MM.1S (cell line): ENCODE measurements at places on chromosomes 7 and 10.
A peak's percentile ranks its signal among the peaks of the same experiment; 100 is the strongest.

- H3K36me3 ChIP-seq, result no peaks in the 10 kb centered on the region
- H3K4me3 ChIP-seq, result no peak overlapping the region
- no peak for DNase-seq
- H3K27ac ChIP-seq, result no peak overlapping the region
- peaks cover 17% of the 10 kb centered on the region for H3K4me1 ChIP-seq
- H3K27me3 ChIP-seq, result no peaks in the 10 kb centered on the region
Observed at GRCh38 chr7:159040146-159040545, 104.5 kb downstream of the VIPR2 start.

DNA sequence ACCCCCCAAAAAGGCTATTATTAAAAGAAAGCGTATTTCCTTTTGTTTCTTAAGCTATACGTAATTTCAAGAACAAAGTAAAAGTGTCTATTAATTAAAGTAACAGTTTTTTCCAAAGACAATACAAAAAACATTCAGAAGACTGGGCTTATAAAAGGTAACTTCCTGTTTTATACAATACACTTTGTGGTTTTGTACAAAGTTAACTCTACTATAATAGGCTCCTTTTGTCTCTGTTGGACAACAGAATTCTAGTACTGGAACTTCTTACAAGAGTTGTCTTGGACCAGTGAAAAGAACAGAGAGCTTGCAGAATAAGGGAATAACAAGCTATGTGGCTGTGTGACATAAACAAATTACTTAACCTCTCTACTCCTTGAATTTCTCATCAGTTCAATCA lies 21.5 kb downstream of the SFMBT2 start:
- H3K36me3 ChIP-seq, result no peaks in the 10 kb centered on the region; the same call in 1 of the 2 replicates
- peaks cover 18% of the 10 kb centered on the region for H3K4me1 ChIP-seq
- H3K27ac ChIP-seq, result no peak overlapping the region
- no peak overlapping the region for H3K4me3 ChIP-seq
- no peaks in the 10 kb centered on the region for H3K27me3 ChIP-seq

DNA sequence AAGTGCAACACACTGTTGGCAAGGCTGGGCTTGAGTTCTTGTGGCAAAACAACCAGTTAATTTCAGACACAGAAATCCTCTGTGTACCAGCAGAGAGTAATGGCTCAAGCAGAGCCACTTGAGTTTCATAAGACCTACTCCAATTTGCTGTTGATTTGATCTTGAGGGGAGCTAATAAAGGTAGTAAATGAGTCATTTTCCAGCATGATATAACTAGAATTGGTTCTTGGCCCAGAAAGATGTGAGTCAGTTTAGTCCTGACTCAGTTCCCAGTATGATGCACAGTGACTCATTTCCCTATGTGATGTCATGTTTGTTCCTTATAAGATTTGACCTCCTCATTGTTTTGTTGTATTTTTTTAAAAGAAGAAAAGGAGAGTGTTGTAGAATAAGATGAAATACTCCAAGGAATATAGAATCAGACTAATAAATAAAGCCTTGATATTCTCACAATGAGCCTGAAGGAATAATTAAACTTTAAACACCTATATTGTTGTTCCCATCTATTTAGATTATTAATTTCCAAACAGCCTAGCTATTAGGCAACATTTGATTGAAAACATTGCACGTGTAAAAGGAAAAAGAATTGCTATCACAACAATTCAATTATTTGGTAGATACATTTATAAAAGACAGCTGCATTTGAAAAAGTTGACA lies 186.2 kb downstream of the REEP3 start:
- H3K4me1 ChIP-seq, result no peaks in the 10 kb centered on the region

DNA sequence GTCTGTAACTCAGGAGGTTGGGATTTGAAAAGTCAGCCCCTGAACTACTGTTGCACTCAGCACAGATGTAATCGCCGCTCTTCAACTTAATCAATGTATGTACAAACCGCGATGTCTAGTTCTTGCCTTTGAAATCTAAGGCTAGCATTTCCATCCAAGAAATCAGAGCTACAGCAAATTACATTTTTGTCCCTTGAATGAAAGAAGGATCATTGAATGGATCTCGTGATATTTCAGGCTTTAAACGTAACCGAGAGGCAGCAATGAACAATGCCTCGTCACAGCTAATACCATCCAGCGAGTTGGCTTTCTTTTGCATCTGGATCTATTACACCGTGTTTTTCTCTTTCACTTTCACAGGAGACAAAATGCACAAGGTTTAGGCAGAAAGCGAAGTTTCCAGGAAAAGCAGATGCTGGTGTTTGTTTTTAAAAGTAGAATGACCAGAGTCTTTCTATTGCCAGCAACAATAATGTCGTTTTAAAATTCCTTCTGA lies 5.5 kb downstream of the SKIDA1 start:
- H3K36me3 ChIP-seq, result no peaks in the 10 kb centered on the region
- peak overlapping the region; percentile 66 for H3K4me3 ChIP-seq
- DNase-seq, result peak; percentile 80
- H3K4me1 ChIP-seq, result 0 out of 2 replicates have a peak, but pooled peaks cover 4% of the 10 kb centered on the region
- H3K27ac ChIP-seq, result peak overlapping the region; percentile 27; the same call in 1 of the 2 replicates
- H3K27me3 ChIP-seq, result peaks cover 16% of the 10 kb centered on the region
